Retina (tissue), 1 donor: ENCODE measurements at places on chromosomes 6 and 20.

GRCh38 chr6:137736048-137736818 lies 130.8 kb upstream of the TNFAIP3 start:
- DNase-seq = no peak

- no peak for DNase-seq
Measured at GRCh38 chr20:53575481-53576194, 18.0 kb downstream of the ZNF217 start.

GRCh38 chr20:61436667-61437279 lies 184.7 kb downstream of the CDH4 start:
- DNase-seq = peak; percentile 87

- DNase-seq = peak; percentile 18
Measured at GRCh38 chr6:19299129-19299528, 538.0 kb upstream of the ID4 start.

- DNase-seq = no peak
Measured at GRCh38 chr20:7226156-7226555, 458.7 kb downstream of the BMP2 start.

- DNase-seq = no peak
Measured at GRCh38 chr20:45020236-45020886, 54.0 kb downstream of the STK4 start.

DNA sequence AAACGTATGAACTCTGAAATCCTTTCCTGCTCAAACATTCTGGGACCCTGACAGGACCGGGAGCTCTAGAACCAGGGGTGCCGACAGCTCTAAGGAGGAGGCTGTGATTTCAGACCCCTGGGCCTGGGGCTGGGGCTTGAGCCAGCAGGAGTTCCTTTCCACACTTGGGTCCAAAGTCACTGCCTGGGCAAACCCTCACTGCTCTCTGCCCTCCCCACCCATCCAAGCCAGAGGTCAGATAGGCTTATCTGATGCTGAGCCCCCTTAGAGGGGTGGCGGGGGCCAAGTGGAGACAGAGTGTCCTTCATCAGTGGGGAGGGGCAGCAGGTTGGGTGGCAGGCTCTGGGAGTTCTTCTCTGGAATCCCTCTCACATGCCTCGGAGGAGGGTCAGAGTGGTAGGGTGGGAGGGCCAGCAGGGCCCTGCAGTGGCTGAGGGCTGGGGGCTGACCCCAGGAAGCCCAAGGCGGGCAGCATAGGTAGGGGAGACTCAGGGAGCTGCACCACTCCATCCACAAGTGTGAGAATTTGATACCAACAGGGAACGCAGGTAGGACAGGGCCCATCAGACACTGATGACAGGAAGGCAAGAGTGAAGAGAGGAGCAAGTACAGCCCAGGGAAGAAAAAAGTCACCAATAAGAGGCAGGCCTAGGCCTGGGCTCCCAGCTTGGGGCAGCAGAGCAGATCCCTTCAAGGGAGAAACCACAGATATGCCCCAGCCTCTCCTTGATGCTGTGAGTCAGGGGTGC lies 121.0 kb downstream of the MRPL14 start:
- no peak for DNase-seq

DNA sequence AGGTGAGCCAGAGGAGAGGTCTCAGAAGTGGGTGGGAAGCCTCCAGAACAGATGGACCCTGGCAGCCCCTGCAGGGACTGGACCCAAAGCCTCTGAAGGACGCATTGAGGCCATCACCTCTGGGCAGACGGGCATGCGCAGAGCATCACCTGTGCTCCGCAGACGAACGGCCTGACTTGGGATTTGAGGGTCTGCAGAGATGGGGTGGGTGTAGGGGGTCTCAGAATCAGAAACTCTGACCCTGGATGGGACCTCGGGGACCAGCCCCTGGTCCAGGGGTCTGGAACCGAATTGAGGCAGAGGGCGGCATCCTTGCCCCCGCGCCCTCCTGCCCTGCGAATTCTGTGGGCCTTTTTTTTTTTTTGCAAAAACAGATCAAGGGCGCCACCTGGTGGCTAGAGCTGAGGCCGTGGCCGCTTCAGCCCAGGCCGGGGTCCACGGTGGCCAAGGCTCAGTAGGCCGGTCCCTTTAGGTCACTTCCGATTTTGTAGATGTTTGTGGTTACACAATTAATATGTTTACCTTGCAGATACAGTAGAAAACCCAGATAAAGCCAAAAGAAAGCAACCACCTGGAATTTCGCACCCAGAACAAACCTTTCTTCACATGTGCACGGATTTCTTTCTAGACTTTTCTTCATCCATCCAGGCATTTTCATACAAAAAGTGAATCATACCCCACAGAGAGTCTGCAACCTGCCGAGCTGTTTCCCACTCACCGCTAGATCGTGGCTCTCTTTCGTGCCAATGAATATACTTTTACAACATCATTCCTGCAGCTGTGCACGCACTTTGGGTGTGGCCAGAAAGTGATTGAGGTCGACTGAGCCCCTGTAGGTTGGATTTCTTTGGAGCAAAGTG lies 25.9 kb downstream of the ZBP1 start:
- peak; percentile 92 for DNase-seq

DNA sequence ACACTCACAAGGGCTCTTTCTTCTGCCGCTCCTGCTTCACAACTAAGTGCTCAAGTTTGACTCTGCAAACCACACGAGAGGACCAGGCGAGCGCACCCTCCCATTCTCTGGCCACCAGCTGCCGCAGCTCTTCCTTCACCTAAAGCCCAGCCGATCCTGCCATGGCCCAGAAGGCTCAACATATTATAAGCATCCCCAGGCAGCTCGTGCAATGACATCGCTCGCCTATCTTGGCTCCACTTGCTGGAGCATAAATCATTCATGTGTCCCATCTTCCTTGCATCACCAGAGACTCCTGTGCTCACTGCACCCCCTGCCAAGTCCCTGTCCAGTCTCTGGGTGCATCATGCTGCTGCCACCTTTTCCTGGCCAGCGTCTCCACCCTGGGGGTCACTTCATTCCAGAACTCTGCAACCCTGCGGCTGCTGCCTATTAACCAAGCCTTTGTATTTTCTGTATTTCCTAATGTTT lies 59.0 kb downstream of the PSMG4 start:
- peak; percentile 54 for DNase-seq

DNA sequence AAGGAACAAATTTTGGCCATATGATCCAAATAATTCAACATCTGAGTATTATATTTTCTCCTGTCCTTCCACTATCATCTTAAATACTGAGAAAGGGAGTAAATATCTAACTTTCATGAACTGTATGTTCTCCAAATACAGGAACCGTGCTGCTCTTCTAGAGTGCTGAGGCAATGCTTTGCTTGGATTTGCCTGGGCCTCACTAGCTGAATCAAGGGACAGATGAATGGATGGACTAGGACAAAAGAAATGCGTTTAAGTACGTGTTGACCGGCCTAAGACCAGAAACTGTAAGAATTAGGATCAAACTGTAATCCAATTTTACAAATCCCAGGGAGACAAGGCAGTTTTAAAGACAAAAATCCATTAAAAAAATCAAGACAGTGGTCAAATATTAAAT lies 362.4 kb upstream of the RUNX2 start:
- DNase-seq = no peak

- DNase-seq = no peak
Measured at GRCh38 chr20:22690000-22690399, 105.6 kb upstream of the FOXA2 start.

DNA sequence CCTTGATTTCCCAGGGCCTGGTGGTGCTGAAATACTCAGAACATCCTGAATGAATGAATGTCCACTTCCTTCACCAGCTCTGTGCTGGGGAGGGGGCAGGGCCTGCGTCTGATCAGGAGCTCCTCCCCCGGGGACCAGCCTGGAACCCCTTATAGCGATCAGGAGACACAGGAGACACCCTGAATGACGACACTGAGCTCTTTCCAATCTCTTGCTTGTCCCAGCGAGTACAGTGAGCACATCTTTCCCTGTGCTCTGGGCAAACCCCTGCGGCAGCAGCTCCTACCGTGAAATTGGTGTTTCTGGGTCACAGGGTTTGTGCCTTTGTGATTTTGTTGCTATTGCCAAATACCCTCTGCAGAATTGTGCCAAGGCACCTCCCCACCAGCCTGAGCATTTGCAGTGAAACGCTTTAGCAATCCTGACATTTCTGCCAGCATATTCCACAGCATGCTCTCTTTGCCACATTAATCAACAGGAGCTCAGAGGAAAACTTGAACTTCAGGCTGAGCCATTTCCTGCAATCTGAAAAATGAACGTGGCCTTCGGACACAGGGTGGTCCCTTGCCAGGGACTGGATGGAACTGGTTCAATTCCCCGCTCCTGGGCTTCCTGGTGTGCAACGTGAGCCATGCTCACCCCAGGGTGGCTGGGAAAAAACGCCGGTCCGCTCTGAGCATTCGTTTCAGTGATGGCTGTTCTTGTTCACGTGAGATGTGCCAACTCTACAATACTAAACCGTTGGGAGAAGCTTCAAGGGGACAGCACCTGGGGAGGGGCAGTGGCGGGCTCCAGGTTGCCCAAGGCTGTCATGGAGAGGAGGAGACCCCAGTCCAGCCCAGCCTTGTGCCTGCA lies 23.1 kb upstream of the MRGBP start:
- DNase-seq = peak; percentile 75

- DNase-seq = peak; percentile 91
Measured at GRCh38 chr6:127516662-127517273, 2.4 kb downstream of the MTCL3 start.

DNA sequence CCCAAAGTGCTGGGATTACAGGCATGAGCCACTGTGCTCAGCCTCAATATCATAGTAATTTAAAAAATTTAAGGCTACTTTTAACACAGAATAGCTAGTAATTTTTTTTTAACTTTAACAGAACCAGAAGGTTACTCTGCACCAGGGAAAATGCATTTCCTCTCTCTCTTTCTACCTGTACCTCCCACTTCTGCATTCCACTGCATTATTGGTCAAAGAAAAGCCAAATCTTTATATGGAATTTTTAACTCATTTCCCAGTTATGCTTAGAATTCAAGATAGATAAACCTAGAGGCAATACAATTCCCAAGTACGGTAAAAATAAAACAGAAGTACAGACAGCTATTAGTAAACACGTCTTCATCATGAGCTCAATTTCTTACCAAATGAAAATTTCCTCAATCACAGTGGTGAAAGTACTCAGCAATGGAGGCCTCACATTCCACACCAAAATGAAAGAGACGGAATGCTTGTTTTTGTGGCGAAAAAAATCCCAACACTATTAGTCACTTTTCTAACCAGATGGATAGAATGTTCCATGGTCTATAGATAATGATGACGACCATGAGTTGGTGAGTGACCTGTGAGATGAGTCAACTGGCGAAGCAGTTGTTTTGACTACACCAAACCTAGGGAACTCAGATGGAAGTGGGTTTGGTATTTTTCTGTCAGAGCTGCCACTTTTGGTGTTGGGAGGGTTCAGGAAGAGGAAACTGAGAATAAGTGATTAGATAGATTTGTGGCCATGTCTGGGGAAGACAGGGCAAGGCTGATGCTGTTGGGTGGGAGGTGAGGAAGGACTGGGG lies 104.7 kb upstream of the SGK1 start:
- no peak for DNase-seq

DNA sequence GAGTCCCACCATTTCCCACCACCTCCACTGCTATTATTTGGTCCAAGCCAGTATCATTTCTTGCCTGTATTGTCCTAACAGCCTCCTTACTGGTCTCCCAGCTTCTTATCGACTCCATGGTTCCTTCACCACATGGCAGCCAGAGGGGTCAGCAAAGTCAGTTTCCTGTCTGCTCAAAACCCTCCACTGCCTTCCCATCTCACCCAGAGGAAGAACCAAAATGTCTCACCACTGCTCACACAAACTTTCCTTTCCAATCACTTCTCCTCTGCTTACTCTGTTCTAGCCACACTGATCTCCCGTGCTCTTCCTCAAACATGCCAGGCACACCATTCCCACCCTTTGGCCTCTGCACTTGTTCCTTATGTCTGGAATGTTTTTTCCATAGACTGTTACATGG lies 39.7 kb downstream of the BCL2L1 start:
- no peak for DNase-seq

DNA sequence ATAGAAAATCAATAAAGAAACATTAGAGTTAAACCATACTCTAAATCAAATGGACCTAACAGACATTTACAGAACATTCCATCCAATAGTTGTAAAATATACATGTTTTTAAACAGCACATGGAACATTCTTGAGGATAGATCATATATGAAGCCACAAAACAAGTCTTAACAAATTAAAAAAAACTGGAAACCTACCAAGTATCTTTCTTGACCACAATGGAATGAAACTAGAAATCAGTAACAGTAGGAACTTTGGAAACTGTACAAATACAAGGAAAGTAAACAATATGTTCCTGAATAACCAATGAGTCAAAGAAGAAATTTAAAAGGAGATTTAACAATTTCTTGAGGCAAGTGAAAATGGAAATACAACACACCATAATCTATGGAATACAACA lies 91.2 kb upstream of the GLP1R start:
- no peak for DNase-seq

DNA sequence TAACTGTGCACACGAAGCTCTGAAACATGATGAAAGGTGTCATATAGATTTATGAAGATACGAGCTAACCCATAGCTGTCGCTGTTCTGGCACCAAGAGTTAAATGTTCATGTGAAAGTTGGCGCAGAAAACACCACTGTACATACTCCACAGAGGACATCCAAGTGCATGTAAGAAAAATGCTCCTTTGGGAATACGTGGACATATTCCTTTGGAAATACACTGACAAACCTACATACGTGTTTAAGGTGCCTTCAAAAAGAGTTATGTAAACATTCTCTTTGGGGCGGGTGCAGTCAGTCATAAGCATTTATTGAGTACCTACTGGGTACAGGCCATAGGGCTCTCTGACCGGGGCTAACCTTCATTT lies 723 bp upstream of the ARID1B start:
- DNase-seq = no peak

- peak; percentile 13 for DNase-seq
Measured at GRCh38 chr6:161918628-161919205, 644.9 kb upstream of the AGPAT4 start.

- no peak for DNase-seq
Measured at GRCh38 chr6:20710341-20710740, 176.1 kb downstream of the CDKAL1 start.

GRCh38 chr6:96814625-96815024 lies 22.7 kb downstream of the GPR63 start:
- DNase-seq = no peak

DNA sequence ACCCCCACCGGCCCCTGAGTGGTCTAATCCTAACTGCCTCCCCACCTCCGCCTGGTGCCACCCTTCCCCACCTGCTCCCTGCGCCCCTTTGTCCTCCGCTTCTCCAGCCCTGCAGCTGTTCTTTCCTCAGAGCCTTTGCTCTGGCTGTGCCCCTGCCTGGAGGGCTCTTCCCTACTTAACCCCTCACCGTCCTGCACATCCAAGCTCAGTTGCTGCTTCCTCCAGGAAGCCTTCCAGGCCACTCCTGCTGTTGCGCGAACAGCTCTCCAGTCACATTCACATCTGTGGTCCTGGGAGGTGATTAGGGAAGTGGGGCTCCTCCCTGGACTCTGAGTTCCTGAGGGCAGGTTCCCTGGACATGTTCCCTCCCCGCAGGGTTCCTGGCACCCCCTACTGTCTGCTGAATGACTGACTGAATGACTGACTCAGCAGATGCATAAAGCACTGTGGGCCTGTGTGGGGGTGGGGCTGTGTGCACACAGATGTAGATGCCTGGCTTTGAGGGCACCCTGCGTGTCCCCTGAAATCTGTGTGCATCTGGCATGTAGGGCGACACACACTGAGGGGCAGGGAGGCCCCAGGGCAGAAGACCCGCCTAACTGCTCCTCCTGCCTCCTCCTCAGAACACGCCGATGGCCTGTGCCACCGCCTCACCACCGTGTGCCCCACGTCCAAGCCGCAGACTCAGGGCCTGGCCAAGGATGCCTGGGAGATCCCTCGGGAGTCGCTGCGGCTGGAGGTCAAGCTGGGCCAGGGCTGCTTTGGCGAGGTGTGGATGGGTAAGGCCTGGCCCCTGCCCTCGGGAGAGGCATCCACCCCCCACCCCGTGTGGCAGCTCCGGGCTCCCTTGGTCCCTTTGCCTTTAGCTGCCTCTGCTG lies 51.4 kb downstream of the SRC start:
- no peak for DNase-seq
